ENCODE measurements at places on chromosomes 12 and 14.

DNA sequence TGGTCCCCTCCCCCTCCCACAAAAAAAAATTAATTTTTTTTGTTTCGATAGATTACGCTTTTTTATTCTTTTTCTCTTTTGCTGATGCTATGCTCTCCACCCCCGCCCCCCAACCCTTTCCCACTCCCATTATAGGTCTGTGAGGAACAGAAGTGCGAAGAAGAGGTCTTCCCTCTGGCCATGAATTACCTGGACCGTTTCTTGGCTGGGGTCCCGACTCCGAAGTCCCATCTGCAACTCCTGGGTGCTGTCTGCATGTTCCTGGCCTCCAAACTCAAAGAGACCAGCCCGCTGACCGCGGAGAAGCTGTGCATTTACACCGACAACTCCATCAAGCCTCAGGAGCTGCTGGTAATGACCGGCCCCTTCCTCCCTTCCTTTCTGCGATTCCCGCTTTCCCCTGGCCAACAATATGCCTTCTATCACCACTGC is 2.3 kb downstream of the CCND2 start:
- DNase-seq, result no peak

DNA sequence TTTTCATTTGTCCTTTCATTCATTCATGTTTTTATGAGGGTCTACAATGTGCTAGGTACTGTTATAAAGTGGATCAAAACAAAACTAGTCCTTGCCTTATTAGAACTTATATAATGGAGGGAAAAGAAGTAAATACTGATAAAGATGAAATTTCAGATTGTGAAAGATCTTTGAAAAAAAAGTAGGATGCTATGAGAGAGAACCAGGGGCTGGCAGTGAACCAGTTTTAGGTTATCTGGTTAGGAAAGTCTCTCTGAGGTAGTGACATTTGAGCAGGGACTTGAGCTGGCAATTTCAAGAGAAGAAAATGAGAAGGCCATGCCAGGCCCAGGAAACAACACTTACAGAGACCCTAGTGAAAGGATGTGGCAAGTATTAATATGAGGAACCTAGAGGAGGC is 57.3 kb upstream of the E2F7 start:
- DNase-seq, result no peak

DNA sequence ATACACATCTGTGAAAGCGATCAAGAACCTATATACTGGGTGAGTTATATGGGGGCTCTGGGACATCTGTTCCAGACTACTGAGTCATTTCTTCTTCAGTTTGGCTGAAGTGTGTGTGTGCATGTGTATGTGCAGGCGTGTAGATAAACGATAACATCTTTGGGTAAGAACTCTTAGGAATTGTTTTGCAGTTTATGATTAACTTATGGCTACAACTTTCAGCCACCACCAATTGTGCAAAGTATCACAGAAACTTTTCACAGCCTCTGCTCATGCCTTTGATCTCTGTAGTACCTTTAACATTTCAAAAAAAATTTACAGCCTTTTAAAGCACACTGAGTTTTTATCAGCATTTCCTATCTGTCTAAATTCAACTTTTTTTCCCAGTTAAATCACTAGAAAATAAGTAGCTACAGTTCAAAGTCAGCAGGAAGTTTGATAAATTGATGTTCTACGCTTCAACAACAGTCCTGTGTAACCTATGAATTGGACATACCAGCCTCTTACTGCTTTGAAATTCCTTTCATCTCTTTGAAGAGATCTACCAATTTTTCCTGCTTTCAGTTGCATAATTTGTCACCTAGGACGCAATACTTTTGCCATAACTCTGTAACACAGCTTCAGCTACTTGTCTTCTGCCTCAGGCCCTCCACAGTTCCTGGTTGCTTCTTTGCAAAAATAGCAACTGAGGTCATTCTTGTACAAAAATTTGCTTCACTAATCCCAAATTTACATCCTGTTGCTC is 43.0 kb downstream of the PPM1H start:
- DNase-seq, result no peak

DNA sequence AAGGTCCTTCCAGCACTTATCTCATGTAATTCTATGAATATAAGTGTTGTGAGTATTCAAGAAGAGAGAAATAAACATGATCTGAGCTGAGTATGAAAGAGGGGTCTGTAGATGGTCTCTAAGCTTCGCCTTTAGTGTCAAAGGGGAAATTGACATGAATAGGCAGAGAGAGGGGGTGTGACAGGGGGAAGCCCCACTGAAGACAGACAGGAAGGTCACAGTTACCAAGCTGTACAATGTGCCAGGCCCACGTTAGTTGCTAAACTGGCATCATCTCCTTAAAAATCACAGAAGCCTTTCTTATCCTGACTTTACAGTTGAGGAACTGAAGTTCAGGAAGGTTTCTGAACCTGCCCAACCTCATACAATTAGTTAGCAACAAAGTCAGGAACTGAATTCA is 7.6 kb downstream of the ARHGEF40 start:
- DNase-seq, result no peak

DNA sequence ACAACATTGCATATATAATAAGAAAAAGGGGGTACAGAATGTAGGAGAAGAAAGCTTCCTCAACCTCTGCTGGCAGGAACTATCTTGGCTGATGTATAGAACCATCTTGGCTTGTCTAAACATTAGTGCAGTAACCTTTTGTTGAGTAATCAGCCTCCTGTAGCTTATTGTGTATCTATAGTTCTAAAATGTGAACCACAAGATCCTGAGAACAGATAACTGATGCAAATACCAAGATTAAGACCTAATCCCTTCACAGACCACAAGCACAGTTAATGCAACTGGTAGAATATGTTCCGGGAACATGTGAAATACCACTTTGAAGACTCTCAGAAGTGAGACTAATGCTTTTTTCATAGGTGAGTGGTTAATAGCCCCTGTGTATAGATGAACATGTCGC is 50.7 kb upstream of the KCNC2 start:
- DNase-seq, result no peak

DNA sequence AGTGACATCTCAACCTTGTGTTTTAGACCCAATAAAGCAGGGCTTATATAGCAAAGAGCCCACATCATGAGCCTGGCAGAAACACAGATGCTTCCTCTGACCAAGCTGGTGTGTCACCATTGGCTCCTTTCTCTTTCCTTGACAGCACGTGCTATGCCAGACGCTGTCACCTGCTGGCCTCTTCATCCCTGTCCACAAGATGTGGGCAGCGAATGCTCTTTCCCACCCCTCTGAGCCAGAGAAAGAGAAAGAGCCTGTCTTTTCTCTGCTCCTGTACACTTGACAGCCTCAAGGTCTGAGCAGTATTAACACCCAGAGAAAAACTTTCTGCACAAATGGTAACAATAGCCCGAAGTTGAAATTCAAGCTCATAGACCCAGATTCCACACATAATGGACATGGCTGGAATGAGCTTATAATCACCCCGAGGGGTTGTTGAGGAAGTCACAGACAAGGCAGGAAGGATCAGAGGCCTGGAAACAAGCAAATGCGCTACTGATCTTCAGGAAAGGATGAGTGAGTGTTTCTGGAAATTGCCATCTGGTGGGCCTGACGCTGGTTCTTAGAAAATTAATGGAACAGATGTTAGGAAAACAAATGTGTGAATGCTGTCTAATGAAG is 8.9 kb downstream of the TGFB3 start:
- no peak for DNase-seq

- peak; percentile 47 for DNase-seq
Observed at GRCh38 chr12:55729819-55730818, 1.3 kb upstream of the CD63 start.

DNA sequence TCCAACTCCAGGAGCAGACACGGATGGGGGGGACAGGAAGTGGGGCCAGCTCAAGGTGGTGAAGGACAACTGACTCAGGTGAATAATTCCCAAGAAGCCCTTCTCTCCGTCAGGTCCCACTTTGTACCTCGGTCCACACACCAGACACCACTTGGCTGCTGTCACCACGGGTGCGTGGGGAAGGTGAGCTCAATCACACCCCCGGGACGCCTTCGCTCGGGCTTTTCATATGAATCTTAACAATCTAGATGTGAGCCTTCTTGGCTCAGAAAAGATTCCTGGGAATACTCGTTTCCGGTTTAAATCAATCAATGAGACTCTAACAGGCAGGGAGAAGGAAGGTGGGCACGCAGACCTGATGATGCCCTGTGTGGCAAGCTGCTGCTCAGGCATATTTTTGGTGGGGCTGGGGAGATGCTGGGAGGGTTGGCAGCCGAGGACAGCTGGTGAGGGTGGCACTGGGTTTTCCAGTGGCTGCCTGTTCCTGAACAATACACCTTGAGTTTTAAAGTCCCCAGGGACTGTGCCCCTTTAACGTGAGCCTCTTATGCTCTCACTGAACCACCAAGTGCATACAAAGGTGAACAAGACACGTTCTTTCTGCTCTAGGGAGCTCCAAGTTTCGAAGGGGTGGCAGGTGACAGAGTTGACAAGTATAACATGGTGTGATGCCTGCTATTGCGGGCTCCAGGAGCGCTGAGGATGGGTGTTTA is 5.1 kb downstream of the TESC start:
- DNase-seq, result no peak

DNA sequence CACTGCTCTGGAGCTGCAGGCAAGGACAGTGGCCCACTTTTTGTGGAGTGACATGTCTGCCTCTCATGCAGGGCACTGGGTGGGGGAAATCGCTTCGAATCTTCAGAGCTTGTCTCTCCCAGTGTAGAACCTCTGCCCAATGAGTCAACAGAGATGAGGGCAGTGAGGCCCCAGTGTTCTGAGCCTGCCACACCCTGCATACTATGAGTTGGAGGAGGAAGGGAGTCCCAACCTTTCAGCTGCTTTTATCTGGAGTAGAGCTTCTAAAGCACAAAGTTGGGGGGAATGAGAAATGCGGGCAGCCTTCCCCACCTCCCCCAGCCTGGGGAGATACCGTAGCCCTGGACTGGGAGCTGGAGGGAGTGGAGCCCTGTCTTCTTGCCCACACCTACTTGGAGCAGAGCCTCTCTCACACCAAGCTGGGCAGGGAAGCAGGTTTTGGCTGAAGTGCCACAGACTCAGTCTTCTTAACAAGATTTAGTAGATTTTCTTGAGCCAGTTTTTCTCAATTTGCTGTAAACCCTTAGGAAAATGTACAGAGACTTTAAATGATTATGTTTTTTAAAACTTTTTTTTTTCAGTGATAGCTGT is 159.1 kb downstream of the ADGRD1 start:
- DNase-seq, result no peak

- no peak for DNase-seq
Observed at GRCh38 chr12:50082644-50083043, 2.5 kb upstream of the SMARCD1 start.

DNA sequence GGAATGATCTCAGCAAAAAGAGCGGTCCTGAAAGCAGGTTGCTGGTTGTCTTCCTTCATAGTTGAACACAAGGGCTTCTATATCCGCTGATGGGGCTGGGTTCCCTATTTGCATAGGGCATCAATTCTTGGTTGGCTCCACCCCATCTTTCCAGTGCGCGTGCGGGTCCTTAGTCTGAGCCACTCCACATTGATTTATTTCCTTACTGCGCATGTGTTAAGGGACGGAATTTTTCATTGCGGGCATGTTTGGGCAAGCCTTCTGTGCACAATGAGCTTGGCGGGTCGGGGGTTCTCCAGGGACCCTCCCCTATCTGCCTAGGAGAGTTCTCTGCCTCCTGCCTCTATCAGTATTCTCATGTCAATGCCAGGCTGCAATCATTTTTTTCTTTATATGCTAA is 21.2 kb upstream of the DLGAP5 start:
- DNase-seq, result no peak

- no peak for DNase-seq
Observed at GRCh38 chr12:52044292-52044983, 6.8 kb upstream of the NR4A1 start.

DNA sequence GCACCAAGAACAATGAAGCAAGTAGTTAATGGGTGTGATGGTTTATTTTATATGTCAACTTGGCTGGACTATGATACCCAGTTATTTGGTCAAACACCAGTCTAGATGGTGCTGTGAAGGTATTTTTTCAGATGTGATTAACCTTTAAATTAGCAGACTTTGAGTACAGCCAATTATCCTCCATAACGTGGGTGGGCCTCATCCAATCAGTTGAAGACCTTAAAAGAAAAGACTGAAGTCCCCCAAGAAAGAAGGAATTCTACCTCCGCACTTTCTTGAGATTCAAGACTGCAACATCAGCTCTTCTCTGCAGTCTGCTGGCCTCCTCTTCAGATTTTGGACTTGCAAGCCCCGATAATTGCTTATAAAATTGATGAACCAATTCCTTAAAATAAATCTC is 47.5 kb downstream of the CD163L1 start:
- DNase-seq, result no peak

GRCh38 chr12:93358821-93359220 is 18.9 kb upstream of the NUDT4 start:
- no peak for DNase-seq

DNA sequence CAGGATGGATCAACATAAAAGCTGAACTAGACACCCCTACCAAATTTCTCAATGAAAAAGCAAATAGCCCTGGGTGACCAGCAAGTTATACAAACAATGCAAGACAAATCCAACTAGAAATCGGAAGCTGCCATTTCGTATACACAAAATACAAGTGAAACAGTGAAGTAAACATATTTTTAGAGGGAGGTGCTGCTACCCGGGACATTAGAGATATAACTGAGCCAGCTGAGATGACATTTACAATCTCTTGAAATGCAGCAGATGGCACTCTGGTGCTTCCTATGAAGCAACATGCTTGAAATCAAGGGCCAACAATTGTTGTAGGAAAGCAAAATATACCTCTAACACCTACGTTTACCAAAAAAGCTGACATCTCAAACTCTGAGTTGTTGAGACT is 25.5 kb downstream of the BDKRB1 start:
- no peak for DNase-seq

GRCh38 chr14:63578300-63578699 is 35.1 kb upstream of the PPP2R5E start:
- no peak for DNase-seq

DNA sequence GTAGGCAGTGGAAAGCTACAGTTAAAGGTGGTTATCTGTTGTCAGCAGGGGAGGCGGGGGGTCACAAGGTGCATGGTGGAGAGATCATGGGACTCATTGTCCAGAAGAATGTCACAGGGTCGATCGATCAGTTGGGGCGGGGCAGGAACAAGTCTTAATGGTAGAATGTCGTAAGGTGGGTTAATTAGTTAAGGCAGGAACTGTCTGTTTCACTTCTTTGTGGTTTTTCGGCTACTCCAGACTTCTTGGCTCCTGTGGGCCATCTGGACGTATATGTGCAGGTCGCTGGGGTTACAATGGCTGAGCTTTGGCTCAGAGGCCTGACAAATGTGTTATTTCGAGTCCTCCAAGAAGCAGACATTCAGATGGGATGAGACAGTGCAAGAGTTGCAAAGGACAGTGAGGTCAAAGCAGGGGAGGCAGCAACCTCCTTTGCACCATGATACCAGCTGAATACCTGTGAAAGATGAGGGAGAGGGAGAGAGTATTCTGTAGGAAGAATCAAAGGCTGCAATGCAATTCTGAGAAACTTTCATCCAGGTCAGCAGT is 246.9 kb upstream of the TMEM132C start:
- no peak for DNase-seq

DNA sequence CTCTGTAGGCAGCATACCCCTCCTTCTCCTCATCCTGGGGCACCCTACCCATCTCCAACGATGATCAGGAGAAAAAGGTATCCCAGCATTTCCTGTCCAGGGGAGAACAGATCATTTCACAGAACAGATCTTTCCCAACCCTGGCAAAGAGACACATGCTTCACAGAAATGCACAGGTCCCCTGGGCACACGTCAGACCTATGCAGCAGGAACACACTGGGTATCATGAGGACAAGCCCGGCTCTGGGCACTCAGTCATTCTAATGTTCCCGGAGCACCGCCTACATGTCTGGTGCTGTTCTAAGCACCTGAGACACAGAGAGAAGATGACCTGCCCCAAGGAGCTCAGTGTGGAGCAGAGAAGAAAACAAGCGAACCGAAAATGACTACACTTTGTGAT is 56.2 kb downstream of the ACTN1 start:
- DNase-seq, result no peak
